Hippocampal formation (tissue), 2 donors: ENCODE measurements at places on chromosomes 5 and 9.

- DNase-seq = no peak
Measured at GRCh38 chr9:84404095-84404686, 63.6 kb upstream of the SLC28A3 start.

- DNase-seq = no peak
Measured at GRCh38 chr5:107603349-107603748, 67.4 kb downstream of the EFNA5 start.

GRCh38 chr9:20356403-20357036 is 265.8 kb downstream of the MLLT3 start:
- DNase-seq = peak; percentile 78

DNA sequence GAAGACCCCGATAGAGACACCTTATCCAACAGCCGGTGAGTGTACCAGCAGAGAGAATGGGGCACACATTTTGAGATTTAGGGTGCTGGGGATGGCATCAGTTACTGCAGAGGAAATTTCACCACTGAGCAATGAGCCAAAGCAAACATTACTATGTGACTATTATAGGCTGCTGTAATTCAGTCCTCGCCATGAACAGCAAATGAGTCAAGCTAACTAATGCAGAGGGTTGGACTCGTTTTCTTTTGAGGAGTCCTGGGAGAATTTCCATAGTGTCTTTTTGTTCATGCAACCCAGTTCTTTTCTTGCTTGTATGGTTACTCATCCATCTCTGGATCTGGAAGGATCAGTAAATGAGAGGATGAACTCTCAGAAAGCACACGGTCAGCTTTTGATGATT is 323.8 kb downstream of the PSAT1 start:
- DNase-seq = no peak

DNA sequence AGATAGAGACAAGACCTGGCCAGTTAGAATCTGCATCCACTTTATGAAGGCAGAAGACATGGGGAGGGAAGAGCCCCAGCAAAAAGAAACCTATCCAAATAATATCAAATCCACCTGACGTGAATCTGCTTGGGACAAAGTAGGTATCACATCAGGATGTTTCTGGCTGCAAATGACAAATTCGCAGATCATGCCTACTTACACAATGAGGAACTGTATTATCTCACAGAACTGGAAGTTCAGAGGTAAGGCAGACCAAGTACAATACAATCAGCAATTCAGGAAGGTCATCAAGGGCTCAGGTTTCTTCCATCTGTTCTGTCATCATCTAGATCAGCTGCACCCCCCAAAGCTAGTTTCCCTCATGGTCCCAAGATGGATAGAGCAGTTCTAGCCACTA is 13.2 kb upstream of the NR4A3 start:
- no peak for DNase-seq

DNA sequence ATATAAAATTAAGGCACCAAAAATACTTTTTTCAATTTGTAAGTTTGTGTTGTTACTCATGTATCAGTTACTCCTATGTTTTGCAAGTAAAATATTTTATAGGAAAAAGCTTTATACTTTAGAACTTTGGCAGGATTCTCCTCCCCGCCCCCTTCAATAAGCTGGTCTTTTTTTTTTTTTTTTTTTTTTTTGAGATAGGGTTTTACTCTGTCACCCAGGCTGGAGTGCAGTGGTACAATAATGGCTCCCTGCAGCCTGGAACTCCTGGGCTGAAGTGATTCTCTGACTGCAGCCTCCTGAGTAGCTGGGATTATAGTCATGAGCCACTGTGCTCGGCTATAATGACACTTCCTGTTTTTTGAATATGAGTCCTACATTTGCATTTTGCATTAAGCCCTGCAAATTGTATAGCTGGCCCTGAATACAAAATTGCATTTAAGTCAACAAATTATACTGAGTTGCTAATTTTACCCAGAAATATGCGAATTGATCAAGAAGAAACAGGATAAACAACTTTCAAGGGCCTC is 192.9 kb downstream of the PIK3R1 start:
- DNase-seq = no peak

DNA sequence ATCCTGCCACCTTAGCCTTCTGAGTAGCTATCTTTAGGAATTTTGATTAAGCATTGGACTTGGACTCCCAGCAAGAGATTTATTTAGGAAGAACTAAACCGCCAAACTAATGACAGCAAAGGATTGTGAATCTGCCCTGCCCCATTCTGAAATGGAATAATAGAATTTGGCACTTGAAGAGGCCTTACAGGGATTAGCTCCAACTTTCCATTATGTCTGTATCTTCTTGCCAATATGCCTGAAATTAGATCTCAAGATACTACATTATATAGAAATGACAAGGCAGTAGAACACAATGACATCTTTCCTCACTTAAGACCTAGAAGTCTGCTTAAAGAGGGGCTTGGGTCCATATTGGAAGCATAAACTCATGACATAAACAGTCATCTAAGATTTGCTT is 77.0 kb upstream of the DPYSL3 start:
- DNase-seq = no peak

GRCh38 chr5:150217873-150218692 is 28.2 kb downstream of the SLC6A7 start:
- DNase-seq = peak; percentile 71

GRCh38 chr5:102249381-102249780 is 46.7 kb downstream of the SLCO4C1 start:
- no peak for DNase-seq

DNA sequence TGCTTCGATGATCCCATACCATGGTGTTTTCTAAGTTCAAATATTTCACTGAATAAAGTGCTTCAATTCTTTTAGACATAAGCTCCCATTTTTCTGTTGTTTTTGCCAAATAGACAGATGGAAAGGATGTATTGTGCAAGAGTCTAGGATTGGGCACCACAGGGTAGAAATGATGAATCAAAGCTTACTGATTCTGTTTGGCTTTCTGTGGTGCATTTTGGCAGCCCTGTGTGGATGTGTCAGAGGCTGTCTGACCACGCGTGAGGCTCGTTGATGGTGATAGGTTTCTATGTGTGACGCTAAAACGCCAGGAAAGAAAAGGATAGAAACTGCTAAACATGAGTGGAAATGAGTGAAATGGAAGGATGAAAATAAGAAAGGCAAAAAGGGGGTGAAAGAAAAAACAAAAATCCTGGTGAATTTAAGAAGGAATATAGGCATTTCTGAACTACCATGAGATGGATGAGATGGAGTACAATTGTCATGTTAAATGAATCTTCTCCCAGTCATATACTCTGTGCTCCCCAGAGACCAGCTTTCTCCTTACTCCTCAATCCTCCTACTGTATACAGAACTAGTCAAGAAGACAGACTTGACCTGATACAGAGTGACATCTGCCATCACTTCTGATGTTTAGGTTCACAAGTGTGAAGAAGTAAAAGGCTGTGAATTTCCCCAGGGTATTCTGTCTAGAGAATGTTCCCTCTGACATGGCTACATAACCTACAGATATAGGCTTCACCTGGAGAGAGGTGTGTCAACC is 54.4 kb downstream of the ANKH start:
- DNase-seq = peak; percentile 33

DNA sequence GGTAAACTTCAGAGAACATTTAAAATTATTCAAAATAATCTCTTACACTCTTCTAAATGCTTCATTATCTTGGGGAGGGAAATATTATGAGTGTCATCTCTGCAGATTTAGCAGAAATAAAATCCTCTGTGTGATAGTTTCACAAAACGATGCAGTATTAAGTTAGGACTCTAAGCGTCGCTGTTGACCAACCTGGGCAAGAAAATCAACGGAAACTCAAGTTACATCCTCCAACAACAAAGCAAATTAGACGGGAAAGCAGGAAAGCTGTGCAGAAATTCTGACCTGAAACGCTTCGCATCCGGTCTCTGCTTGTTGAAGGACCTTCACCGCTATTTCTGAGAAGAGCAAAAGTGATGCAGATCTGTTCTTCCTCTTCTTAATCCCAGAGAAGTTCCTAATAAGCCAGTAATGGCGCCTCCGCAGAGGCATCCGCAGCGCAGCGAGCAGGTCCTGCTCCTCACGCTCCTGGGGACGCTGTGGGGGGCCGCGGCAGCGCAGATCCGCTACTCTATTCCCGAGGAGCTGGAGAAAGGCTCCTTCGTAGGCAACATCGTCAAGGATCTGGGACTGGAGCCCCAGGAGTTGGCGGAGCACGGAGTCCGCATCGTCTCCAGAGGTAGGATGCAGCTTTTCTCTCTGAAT is at the start of gene PCDHGA6:
Gene PCDHGA6 (plus strand): TSS at position 219 of the 645 bp plus-strand sequence. CDS start 193 bp downstream, at position 412.
- no peak for DNase-seq
